ENCODE measurements at places on chromosomes 6 and 20.

DNA sequence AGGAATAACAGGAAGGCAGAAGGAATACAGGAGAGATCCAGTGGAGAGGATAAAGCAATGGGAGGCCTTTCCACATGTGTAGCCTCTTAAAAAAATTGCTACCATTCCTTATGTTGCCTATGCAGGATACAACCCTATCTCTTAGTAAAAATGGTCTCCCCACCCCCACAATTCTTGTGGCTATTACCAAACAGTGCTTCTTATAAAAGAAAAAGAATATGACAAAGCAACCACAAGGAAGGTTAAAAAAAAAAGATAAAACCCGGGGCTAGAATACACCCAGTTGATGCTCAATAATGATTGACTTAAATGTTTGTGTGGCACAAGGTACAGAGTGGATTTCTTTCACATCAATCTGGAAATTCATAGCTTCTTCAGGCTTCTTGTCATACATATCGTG lies 250.9 kb downstream of the HIVEP2 start:
- DNase-seq: no peak

- DNase-seq: no peak
These were observed 81.7 kb downstream of the QKI start for GRCh38 chr6:163496205-163496604.

GRCh38 chr6:21999012-21999528 lies 297.8 kb downstream of the PRL start:
- DNase-seq: no peak

DNA sequence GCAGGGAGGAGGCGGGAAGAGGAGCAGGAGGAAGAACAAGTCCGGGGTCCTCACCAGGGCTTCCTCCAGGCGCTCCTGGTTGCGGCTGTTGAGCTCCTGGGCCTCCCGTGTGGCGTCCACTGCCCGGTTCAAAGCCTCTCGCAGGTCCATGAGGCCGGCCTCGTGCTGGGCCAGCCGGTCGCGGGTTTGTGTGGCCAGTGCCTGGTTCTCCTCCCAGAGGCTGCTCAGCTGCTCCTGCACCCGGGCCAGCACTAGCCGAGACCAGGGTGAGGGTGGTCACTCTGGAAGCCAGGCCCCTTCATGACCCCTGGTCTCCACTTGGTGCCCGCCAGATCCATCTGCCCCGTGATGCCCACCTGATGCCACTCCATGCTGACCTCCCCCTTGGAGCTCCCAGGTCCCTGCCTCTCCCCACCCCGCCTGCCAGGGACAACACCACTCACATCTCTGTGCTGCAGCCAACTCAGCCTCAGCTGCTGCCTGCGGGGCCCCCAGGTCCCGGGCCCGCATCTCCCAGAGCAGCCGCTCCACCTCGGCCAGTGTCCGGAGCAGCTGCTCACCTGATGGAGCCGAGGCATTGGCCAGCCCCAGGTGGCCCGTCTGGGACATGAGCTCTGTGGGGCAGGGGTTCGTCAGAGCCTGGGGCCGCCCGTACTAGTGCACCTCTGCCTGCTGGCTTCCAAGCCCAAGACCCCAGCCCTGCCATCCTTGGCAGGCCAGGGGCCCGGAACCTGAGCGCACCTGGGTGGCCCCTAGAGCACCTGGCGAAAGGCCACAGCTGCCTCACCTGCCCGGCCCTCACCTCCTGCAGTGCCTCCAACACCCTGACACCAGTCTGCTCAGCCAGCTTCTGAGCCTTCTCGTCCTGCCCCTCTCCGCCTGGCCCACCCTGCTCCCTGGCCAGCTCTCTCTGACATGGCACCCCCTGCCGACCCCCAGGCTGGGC lies 15.9 kb downstream of the ADRM1 start:
- DNase-seq: no peak

All from NCI-H187 treated with DMSO at 0.1 percent for 48 hours (cell line).